ENCODE measurements at places on chromosomes 5 and 9. TPM values are rescaled to one million over a fixed set of nuclear protein-coding genes. Genes with fewer than 3 reads are reported as not detected.

ORM2 gene
- total RNA-seq = 0.19 TPM

ADAMTS13 gene
- total RNA-seq = 0.06 TPM

GRCh38 chr9:118896324-118897000 is 472.8 kb downstream of the BRINP1 start:
- no peak for DNase-seq

- DNase-seq = no peak
Measured at GRCh38 chr9:12818431-12819000, 43.7 kb downstream of the LURAP1L start.

Measured in H4 (cell line).